ENCODE measurements at places on chromosomes 2 and 18.

GRCh38 chr2:118029025-118029424 lies 15.2 kb upstream of the CCDC93 start:
- DNase-seq: no peak

DNA sequence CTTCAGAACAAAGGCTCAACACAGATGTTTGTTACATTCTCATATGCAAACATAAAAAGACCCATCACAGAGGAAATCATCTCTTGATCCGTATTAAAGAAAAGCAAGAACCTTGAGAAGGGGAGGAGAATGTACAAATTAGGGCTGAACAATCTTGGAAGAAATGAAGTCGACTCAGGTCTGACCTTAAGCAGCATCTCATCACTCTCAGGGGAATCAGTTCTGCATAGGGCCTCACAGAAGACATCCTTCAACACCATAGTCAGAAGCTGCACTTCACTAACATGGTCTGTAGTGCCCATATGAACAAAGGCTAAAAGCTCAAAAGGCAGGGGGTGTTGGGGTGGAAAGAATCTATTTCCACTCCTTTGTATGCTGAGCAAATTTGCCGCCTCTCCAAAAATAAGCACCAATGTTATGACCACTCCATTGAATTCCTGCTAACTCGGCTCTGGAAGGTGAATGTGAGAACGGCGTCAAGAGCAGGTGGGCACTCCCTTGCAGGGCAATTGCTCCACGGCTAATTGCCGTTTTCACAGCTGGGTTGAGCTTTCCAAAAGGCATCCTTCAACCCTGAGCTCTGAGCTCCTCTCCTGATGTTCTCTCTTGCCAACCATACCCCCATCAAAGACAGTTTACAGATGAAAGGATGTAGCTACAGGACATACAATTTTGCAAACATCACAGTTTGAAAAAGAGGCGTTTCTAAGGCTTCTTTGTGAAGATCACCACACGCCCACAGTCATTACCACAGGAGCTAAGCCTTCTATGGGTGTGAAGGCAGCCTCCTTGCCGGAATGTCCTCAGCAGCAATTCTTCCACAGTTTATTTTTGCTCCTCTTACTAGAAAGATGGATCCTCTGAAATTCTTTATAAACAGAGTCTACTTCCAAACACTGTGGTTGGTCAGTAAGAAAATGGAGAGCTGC lies 10.0 kb downstream of the KLF7 start:
- DNase-seq: no peak

- DNase-seq: no peak
Observed at GRCh38 chr2:102932501-102932900, 170.7 kb downstream of the TMEM182 start.

GRCh38 chr2:241490825-241491506 lies 17.4 kb downstream of the STK25 start:
- no peak for DNase-seq
